Activated CD4-positive, alpha-beta T cell treated with anti-CD3 and anti-CD28 coated beads, Interleukin-2, amount 50 U/mL, for 4 hours (primary cell): ENCODE measurements at places on chromosomes 16 and 17.

DNA sequence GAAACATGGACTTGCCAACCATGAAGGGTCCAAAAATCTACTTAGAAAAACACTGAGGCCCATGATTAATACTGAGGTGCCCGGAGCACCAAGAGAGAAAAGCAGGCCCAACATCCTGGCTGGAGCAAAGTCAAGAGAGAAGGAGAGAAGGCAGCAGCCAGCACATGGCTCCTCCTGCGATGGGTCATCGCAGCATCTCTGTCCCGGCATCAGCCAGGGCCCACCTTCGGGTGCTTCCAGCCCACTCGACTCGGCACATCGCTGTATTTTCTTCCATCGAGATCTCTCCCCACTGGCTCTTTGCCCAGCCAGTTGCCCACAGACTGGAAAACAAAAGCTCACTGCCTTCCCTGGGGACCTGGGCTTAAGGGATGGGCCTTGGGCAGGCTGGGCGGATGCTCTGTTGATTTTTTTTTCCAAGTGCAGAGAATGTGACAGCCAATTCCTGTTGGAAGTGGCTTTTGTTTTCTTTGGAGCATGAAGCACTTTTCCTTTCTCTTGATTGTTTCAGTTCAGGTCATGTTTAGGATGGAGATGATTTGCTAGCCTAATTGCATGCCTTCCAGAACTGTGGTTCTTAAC, 58.1 kb downstream of the CYB5B start:
- no peak for DNase-seq

- no peak for DNase-seq
Measured at GRCh38 chr17:82097919-82098168, 192 bp downstream of the FASN start.

DNA sequence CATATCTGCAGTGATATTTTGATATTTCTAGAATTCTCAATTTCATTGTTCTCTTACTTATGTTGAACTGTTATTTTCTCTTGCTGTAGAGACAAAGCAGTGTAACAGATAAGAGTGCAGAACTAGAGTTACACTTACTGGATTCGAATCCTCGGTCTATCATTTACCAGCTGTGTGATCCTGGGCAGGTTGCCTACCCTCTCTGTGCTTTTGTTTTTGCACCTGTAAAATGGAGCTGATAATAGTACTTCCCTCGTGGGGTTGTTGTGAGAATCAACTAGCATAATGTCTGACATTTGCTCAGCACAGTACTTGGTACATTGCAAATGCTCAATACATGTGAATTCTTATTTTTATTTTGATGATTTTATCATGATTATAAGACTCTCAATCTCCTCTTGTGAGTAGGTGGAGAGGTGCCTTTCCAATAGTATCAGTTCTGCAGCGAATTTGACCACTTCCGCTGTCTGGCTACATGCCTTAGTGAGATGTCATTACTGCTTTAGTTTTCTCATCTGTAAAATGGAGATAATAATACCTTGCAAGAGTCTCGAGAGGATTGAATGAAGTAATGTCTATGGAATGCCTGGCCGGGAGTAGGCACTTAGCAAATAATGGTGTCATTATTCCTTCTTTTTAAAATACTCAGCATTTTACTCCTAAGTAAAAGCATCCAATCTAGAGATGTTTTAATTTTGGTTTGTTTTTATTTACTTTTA, 312.2 kb upstream of the MAF start:
- no peak for DNase-seq

DNA sequence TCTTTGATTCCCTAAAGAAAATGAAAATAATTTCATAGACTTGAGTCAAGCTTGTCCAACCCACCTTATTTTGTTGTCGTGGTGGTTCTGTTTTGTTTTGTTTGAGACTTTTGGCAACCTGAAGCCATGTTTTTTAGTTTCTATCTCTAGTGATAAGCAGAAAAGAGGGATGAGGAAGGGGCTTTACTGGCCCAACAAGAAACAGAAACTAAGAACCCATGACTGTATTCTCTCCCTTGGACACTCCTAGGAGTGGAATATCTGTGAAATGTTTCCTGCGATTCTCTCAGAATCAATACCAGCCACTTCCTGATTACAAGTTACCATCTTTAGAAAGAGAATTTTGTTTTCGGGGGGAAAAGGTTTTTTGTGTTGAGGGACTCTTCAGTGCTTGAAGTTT, 207.5 kb downstream of the PRKCA start:
- no peak for DNase-seq
